ENCODE measurements at places on chromosomes 6 and 20.

- DNase-seq: no peak
Measured at GRCh38 chr6:151536188-151536479, 42.3 kb downstream of the CCDC170 start.

DNA sequence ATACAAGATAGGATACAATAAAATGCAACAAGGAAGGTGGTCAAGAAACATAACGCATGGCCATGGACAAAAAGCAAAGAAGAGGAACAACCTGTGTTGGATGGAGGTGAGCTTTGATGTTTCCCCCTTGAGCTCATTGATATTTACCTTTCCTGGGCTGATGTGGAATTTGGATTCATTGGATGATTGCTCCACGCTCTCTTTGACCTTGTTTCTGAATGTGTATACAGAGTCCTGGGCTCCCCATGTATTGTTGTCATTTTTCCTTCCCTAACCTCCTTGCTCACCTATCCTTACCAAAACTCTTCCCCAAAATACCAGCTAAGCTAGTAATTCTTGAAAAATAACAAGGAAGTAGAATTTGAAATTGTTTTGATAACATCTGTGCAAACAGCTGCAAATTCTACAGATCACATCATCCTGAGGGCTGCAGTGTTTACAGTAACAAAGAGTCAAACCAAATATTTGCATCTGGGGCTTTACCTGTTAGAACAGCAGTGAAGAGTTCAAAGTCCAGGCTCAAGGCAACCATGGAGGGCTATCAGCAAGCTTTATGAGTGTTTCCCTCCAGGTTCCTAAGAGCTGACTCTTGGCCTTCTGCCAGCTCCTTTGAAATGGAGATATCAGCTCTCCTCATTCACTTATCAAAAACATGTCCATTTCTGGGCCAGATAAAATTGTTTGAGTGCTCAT lies 214.3 kb upstream of the MARCKS start:
- no peak for DNase-seq

DNA sequence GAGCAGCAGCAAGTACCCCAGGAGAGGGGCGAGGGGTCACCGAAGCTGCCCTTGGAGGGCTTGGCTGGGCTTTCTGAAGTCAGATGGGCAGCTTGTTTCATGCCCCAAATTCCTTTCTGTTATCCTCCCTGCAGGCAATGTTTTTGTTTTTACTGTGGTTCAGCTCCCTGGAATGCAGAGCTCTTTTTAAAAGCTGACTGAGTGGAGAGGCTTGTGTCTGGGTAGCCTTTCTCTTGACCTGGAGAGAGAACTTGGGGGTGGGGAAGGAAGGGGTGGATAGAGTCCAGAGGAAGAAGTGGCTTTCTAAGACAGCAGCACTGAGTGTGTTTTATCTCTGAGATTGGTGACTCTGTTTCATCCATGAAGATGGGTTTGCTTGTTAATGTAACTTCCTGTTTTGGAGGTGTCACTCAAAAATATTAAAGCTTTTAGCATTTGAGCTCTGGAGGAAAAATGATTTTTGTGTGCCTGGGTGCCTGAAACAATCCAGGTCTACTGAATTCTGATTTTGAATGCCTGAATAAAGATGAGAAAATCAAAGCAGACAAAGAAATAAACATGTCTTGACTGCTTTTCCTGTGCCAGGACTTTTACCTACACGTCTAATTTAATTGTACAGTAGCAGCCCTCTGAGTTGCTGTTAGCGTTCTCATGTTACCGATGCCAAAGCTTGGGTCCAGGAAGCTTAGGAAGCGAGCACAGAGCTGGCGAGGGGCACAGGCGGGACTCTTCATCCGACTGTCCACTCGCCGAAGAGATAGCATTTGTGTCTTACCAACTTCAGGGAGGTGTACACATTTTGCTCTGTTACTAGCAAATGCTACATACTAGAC lies 78.2 kb upstream of the EEF1E1 start:
- DNase-seq: no peak

DNA sequence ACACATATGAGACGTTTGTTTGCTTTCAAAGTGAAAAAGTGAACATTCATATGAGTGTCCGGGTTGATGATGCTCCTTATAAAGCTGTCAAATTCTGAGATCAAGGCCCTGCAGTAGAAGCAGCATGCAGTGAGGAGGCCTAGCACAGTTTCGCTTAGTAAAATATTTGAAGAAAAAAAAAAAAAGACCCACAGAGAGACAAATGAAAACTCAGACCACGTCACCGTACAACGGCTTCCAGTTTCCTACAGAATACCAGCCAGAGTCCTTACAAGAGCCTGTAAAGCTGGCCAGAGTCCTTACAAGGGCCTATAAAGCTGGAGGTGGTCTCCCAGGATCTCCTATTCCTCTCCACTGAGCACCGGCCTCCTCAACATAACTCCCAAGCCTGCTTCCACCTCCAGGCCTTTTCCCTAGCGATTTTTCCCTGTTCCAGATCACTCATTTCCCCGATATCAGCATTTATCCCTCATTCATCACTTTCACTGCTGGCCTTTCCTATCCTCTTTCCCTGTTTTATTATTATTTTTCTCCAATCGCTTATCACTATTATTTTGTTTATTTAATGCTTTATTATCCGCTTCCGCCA lies 1.5 kb upstream of the HMGN4 start:
- no peak for DNase-seq

GRCh38 chr6:64034291-64034690 lies 398.7 kb downstream of the PHF3 start:
- DNase-seq: no peak

DNA sequence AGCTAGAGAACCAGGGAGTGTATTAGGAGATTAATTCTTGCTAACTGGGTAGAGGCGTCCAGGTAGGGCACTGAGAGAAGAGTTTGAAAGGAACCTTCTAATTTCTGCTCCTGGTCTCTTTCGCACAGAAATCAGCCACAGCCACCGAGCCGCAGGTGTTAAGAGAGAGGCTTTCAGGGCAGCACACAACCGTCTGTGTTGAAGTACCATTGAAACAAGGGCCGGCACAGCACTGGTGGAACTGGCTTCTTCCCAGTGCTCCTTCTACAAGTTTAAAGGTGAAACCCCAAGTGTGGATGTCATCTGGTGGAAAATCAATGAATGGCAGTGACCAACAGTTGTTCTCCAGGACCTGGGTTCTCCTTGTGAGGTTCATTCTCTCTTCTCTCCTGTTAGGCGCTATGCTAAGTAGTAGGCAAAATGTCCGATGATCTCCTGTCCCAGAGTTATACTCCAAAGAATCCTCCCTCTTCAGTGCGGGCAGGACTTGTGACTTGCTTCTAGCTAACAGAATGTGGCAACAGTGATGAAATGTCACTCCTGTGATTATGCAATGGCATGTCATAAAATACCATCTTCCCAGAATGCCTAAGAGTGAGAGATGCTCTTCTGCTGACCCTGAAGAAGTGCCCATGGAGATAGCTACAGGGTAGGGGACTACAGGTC lies 15.0 kb upstream of the RIN2 start:
- no peak for DNase-seq

- no peak for DNase-seq
Measured at GRCh38 chr6:130377371-130377770, 11.6 kb downstream of the TMEM200A start.

DNA sequence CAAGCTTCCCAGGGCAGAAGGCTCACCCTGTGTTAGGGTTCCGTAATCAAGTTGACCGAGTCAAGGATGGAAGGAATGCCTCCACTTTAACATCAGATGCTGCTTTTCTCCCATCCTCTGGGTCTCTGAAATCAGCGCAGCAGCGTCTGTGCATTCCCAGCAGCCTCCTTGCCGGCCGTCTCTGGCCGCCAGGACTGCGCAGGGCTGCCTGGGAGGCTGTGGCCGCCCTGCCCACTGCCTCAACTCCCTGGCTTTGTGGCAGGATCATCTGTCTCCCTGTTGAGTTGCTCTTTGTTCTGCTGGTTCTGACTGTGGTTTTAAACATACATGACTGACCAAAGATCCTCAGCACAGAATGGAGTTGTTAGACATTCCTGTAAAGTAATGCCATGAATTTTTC lies 56.5 kb downstream of the DLL1 start:
- no peak for DNase-seq

GRCh38 chr6:152124429-152125074 lies 317.1 kb downstream of the ESR1 start:
- no peak for DNase-seq

DNA sequence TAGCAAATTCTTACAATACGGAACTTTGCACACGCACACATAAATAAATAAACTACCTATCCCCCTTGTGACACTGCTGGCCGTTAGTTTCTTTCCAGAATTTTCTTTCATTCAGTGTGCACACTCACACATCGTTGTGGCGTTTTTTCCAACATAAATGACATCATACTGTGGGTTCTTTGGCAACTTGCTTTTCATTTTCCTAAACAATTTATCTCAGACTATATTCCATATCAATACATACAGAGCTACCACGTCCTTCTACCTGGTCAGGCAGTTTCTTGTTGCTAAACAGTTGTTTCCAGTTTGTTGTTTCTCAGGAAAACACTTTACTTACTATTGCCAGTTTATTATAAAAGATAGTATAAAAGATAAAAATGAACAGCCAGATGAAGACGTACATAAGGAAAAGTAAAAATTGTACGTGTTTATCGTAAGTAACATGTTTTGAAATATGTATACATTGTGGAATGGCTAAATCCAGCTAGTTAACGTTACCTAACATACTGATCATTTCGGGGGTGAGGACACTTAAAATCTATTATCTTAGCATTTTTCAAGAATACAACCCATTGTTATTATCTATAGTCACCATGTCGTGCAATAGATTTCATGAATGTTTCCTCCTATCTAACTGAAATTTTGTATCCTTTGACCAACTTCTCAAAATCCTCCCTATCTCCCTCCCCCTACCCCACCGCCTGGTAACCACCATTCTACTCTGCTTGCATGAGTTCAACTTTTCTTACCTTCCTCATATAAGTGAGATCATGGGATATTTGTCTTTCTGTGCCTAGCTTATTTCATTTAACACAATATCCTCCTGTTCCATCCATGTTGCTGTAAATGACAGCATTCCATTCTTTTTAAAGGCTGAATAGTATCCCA lies 1.2 kb upstream of the TP53RK start:
- DNase-seq: no peak

GRCh38 chr6:52360601-52361413 lies 1.1 kb upstream of the PAQR8 start:
- no peak for DNase-seq

GRCh38 chr6:36827261-36828079 lies 11.8 kb downstream of the CPNE5 start:
- DNase-seq: peak; percentile 9

GRCh38 chr6:163837691-163838431 lies 423.3 kb downstream of the QKI start:
- DNase-seq: no peak

DNA sequence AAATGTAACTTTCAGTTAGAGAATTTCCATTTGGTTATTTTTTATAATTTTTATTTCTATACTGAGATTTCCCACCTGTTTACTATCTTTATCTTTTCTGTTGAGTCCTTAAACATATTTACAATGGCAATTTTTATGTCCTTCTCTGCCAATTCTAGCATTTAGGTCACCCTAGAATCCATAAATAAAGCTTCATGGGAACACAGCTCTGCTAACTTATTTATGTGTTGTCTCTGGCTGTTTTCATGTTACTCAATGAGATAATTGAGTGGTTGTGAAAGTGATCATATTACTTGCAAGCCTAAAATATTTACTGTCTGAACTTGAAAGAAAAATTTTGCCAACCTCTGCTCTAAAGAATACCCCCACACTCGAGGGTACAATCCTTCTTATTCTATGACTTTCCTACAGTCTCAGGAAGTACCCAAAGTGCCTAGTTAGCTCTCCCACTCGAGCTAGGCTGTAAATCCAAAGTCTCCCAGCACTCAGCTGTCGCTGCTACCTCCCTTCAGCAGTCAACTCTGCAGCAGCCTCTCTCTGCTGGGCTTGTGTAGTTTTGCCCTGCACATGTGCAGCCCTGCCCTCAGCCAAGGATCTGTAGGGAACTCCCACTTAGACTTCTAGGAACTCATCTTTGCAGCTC lies 53.5 kb upstream of the GCLC start:
- DNase-seq: no peak

DNA sequence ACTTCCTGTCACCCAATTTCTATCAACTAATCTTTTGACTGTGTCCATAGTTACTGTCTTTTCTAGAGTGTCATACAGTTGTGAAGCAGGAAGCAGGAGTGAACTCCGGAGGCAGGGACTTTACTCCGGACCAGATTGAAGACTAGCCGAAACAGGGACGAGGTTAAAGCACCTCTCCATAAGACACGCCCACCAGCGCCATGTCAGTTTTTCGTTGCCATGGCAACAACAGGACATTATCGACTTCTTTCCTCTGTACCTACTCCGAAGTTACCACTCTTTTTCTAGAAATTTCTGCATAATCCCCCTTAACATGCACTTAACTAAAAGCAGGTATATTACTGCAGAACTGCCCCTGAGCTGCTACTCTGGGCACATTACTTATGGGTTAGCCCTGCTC lies 25.2 kb downstream of the TRIM38 start:
- DNase-seq: no peak

DNA sequence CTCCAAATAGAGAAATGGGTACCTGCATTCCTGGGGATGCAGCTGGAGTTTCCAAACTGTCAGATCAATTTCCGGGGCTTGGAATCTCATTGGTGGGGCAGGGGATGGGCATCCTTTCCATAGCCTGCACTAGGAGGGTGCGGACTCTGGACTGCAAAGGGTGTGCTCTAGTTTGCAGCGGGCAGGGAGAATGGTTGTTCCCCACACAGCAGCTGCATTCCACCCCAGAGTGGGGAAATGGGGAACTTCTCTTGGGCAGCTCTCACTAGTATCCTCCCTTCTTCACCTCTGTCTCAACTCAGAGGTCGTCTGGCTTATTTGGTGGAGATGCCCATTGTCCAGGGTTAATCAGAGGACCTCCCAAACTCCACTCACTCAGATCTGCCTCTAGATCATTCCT lies 34.5 kb upstream of the CDKN1A start:
- no peak for DNase-seq

DNA sequence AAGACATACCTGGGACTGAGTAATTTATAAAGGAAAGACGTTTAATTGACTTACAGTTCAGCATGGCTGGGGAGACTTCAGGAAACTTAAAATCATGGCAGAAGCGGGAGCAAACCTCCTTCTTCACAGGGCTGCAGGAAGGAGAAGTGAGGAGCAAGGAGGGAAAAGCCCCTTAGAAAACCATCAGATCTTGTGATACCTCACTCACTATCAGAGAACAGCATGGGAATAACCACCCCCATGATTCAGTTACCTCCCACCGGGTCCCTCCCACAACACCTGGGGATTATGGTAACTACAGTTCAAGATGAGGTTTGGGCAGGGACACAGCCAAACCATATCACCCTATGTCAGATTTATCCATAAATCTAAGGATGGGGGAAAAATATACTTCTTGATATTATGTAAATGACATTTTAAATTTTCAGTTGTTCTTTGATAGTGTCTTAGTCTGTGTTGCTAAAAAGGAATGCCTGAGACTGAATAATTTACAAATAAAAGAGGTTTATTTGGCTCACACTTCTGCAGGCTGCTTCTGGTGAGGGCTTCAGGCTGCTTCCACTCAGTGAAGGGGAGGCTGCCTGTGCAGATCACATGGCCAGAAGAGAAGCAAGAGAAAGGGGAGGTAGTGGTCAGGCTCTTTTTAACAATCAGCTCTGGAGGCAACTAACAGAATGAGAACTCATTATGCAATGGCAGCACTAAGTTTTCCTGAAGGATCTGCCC lies 1.2 kb upstream of the MCM9 start:
- DNase-seq: no peak

GRCh38 chr6:166853371-166854325 lies 102.7 kb downstream of the RNASET2 start:
- DNase-seq: no peak

All from GOT3 (cell line).